ENCODE measurements at places on chromosomes 1 and 21.

DNA sequence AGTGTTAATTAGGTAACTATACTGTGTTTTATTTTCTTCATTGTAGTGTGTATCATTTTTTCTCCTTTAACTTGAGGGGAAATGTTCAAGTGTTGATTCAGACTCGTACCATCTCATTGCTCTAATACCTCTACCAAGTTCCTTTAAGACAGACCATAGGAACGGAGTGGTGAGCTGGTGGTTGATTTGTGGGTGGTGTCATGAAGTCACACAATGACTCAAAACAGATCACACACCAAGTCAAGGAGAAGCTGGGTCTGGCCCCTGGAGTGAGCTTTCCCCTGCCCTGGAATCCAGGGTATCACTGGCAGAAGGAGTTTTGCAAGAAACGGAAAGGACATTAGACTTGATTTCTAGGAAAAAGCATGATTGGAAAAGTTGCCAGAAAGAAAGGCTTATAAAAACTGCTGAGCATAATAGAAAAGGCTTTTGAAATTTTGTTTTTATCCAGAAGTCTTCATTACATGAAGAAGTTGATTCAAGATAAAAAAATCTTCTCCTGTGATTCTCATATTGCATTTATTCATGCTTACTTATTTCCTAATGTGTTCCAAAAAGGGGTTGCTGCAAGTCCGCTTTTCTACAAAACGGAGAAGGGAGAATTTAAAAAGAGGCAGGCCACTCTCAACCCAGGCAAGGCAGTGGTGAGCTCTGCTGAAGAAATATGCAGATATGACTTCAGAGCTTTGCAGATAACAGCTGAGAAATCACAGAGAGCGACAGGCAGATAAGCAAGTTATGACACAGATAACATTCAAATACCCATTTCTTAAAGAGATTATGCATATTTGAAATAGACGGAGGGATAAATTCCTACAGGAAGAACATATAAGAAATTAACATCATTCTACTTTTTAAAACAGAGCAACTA lies 79.7 kb downstream of the TBX19 start:
- no peak for DNase-seq

GRCh38 chr1:88204111-88204510 lies 480.0 kb upstream of the PKN2 start:
- DNase-seq = no peak

- DNase-seq = no peak
These were observed 20.6 kb upstream of the KIF26B start for GRCh38 chr1:245133995-245134715.

GRCh38 chr1:50750021-50750619 lies 209.9 kb downstream of the FAF1 start:
- DNase-seq = no peak

- peak; percentile 47 for DNase-seq
These were observed 15.7 kb downstream of the MATN1 start for GRCh38 chr1:30707412-30708360.

DNA sequence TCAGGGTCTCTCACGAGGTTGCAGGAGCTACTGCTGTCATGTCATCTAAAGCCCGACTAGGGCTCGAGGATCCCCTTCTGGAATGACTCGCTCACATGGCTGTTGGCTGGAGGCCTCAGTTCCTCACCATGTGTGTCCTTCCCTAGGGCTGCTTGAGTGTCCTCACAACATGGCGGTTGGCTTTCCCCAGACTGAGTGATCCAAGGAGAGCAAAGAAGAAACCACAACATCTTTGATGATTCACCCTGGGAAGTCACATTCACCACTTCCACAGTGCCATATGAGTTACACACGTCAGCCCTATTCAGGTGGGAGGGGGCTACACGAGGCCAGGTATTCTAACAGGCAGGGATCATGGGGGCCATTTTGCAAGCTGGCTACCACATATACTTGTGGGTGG lies 64.9 kb downstream of the FHAD1 start:
- DNase-seq = no peak

- DNase-seq = no peak
These were observed 133.9 kb upstream of the VANGL1 start for GRCh38 chr1:115507901-115508300.

DNA sequence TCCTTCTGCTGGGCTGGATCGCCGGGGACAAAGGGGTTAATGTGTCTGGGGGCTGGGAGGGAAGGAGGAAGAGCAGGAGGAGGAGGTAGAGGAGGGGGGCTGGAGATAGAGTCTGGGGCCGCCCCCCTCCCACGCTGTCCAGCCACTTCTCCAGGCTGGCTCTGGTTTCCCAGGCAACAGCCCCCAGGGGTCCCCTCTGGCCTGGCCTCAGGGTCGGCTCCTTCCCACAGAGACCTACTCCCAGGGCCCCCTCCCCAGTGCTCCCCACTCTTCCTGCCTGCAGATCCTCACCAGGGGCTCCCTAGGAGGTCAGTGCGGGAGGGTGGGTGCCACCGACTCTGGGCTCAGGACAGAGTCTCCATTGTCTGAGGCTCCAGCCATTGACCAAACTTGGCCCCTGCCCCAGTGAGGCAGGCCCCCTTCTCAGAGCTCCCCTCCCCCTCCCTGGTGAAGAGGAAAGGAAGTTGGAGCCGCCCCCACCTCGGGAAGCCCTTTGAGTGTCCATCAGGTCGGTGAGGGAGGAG lies 34.1 kb downstream of the ARHGEF10L start:
- no peak for DNase-seq

DNA sequence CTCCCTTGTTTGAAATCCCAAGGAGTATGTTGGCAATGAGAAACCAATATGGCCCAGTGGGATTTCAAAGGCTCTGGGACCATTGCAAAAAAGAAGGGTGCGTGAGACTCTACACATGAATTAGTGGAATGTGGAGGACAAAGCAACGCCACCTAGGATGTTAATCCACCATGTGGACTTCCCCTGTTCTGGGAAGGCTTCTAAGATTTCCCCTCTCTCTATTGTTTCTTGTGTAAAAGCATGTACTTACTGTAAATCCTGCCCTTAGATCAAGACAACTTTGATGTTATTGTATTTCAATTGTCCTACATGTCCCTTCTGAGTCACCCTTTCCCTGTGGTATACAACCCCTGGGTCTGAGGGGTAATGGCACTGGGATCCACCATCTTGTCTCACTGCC lies 4.7 kb upstream of the ACADM start:
- no peak for DNase-seq

- no peak for DNase-seq
These were observed 32.8 kb upstream of the CHRM3 start for GRCh38 chr1:239353536-239353935.

DNA sequence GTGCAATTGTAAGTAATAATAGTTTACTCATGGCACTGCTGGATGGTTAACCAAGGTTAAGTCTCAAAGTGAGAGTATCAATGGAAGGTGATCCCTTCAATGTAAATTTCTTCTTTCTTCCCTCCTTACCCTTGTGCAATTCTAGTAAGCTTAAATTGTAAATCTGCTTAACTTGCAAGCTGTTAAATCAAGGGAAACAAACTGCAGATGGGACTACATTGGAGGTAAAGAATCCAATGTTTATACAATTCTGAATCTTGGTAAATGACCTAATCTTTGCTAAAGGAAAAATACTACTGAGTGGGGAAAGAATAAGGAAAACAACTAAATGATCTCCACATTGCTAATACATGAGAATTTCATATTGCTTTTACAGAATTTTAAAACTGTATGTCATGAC lies 6.7 kb upstream of the CD55 start:
- DNase-seq = no peak

- DNase-seq = no peak
These were observed 277.1 kb upstream of the NCAM2 start for GRCh38 chr21:20721151-20721550.

- no peak for DNase-seq
These were observed 13.0 kb upstream of the TTC22 start for GRCh38 chr1:54814126-54814498.

- DNase-seq = no peak
These were observed 163.0 kb downstream of the ZSCAN20 start for GRCh38 chr1:33635336-33636012.

- DNase-seq = no peak
These were observed 18.1 kb downstream of the CLDN19 start for GRCh38 chr1:42721926-42722325.

DNA sequence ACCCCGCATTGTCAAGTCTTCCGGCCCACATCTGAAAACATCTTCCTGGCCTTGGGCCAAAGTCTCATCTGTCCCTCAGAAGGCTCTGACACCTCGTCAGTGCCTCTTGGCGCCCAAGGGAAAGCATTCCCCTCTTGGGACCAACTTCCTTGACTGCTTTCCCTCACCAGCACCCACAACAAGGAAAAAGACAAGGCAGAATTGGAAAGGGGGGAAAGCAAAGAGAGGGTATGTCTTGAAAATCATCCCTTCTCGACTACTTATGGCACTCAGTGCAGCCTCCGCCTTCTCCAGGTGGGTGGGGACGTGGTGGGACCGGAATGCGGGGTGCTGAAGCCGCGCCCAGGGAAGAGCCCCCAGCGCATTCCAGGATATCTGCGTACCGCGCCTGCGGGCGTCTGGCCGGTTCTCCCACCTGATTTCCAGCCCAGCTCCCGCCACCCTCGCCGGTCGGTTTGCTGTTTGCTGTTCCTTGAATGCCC lies 554 bp upstream of the SLC39A1 start:
- DNase-seq = no peak

GRCh38 chr1:25867210-25867991 lies 8.1 kb downstream of the PAQR7 start:
- no peak for DNase-seq

- no peak for DNase-seq
These were observed 18.5 kb upstream of the FAM20B start for GRCh38 chr1:179007233-179007632.

DNA sequence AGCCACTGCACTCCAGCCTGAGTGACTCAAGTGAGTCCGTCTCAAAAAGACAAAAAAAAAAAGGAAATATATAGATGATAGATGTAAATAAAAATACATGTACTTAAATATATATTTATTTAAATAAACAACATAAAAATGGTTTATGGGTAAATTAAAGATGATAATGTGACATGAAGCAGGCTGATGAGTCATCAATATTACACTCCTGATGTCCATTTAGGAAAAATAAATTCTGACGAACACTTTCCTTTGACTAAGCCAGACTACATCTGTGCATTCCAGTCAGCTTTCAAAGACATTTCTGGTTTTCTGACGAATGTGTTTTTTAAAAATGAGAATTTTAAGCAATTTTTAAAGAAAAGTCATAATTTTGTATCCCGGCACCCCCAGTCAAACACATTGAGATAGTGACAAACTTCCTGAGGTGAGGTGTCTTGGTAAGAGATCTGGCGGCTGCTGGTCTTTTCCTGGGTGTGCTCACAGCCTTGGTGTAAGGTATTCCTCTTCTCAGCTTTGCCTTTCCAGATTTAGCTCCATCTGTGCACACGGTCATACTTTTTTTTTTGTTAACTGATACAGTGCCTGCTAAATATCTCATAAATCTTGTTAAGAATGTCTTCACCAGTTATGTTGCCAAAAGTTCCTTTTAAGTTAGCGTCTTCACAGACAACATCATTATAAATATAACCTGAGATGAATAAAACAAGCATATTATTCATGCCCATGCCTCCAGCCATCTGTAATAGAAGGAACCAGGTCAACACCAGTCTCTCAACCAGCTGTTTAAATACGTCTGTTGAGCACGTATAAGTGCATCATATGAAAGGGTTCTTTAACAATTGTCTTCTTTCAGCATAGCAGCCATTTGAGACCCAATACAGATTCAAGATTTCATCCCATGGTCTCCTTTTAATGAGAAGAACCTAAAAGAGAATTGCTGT lies 214.5 kb upstream of the PLD5 start:
- DNase-seq = no peak

GRCh38 chr1:203453016-203453415 lies 22.6 kb upstream of the PRELP start:
- no peak for DNase-seq

DNA sequence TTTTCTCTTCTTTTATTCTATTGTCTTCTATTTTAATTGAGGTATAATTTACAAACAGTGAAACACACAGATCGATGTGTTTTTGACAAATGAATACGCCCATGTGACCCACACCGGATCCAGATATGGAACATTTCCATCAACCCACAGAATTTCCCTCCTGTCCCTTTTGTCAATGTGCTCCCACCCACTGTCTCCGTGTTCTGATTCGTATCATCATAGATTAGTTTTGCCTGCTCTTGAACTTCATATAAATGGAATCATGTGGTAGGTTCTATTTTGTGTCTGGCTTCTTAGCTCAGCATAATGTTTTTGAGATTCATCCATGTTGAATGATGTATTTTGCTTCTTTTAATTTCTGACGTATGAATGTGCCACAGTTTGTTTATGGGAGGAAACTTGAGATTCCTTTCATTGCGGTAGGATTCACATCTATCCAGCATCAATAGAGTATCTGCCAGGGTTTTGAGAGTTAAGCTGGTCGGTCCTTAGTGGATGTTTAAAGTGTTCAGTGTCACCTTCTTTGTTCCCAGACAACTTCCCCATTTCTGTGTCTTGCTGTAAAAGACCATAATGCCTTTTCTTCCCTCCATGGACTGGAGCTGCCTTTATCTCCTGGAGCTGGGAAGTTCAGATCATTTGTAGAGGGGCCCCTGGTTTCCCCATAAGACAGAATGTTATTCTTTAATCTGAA lies 14.7 kb downstream of the NAV1 start:
- no peak for DNase-seq

DNA sequence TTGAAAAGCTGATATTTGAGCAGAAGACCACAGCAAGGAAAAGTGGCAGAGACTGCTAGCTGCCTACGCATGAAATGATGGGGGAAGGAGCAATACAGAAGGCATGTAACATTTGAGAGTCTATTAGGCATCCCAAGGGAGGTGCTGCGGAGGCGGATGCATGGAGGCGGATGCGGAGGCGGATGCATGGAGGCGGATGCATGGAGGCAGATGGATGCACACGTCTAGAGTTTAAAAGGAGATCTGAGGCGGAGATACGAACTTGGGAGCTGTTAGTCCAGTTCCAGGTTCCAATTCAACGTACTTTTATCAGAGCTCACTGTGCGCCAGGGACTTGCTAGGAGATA lies 744 bp upstream of the DDX20 start:
- DNase-seq = peak; percentile 84

DNA sequence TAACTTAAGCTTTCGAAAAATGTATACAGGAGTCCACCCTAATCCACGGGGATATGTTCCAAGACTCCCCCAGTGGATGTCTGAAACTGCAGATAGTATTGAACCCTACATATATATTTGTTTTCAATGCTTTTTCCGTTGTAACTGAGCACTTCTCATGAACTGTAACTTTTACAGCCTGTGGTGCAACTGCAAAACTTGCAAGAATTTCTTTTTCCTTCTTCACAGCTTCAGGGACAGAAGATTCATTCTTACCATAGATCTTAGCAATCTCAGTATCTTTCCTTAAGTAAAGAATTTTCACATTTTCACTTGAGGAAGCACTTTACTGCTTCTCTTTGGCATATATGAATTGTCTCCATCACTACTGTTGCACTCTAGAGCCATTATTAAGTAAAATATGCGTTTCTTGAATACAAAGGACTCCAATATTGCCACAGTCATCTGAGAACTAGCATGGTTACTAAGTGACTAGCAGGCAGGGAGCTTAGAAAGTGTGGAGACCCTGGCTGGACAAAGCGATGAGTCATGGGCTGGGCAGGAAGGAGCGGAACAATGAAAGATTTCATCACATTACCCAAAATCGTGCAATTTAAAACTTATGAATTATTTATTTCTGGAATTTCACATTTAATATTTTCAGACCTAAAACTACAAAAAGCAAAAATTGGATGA lies 14.1 kb downstream of the DPYD start:
- DNase-seq = no peak
